Uterus (tissue), 4 donors: ENCODE measurements at places on chromosomes 1 and 21.

DNA sequence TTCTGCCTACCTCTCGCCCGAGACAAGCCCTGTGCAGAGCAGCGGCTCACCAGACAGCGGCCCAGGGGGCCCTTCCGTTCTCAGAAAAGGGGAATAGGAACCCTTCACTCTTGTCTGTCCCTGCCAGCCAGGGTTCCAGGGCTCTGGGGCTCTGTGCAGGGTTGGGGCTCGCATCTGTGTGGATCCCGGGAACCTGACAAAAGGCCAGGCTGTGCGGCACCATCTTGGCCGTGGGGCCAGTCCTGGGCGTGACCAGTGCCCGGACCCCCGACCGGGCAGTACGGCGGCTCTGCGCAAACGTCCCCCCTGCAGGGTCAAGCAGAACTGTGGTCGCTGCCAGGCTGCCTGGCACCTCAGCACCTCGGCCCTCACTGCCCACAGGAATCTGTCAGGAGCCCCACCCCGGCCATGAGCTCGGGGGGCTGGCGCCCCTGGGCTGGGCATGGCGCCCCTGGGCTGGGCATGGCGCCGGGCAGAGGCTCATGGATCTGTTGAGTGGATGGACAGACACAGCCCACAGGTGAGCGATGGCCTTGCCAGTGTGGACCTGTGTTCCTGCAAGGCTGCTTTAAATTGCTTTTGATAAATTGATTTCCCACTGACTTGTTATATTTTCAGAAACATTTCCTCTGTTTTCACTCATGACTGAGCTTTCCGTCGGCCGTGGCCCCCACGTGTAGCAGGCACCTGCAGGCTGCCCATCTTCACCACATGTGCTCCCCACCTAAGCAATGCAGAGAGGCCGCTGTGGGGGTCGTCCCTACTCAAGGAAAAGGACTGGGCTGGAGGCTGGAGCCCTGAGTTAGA is 59.0 kb downstream of the SLX9 start:
- peak; percentile 12 for DNase-seq

DNA sequence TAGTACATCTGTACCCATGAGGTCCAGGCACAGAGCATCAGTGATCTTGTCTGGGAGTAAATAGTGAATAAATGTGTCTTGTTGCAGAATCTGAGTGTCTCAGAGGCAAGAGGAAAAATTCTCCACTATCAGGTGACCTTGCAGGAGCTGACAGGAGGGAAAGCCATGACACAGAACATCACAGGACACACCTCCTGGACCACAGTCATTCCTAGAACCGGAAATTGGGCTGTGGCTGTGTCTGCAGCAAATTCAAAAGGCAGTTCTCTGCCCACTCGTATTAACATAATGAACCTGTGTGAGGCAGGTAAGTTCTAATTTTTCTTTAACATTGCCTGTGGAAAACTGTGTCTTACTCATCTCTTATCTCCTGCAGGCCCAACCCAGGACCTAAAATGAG is 43.1 kb downstream of the IL12RB2 start:
- no peak for DNase-seq

GRCh38 chr1:90729504-90730242 is 12.6 kb upstream of the BARHL2 start:
- no peak for DNase-seq

DNA sequence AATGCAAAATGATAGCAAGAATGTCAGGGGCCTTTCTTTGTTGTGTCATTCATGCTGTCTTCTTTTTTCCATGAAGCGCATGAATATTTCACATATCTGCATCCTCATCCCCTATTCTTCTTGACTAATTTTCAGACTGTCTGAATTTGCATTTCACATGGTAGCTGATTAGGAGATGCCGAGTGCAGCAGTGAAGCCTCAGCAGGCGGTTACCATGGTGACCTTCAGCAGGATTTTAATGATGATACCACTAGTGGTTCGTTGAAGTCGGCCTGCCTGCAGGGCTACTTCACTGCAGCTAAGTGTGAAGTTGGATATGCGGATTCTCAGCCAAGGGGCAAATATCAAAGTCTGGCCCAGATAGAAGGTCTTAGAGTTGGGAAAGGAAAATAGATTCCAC is 141.8 kb downstream of the NEK7 start:
- no peak for DNase-seq

DNA sequence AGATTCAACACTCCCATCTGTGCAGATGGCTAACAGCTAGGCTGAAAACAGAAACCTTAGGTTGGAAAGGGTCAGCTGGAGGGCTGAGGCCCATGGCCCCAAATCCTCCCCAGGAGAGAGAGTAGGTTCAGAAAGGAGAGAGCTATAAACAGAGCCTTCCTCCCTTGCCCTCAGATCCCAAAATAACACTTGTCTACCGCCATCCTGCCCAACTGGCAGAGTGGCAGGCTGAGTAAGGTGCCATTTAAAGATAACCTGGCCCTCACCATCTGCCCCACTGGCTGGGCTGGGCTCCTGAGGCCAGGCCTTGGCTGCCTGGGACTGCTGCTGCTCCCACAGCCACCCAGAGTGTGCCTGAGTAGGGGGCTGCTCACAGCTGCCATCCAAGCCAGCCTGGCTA is 4.3 kb upstream of the SHISA4 start:
- DNase-seq, result no peak

DNA sequence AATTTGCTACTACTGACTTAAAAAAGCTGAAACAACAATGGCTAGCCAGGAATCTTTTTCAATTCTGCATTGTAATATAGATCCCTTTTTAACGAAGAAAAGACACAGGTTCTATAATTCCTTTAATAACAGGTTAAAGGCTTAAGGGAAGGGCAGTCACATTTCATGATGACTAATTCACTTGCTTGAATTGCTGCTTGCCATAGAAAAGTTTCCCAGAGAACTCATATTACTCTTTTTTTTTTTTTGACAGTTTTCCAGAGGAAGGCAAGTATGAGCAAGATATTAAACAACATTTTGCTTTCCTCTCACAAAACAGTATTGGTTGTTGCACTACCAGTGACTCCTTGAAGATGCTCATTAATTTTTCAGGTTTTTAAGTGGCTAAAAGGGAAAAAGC is 60.9 kb downstream of the IL23R start:
- no peak for DNase-seq

- peak; percentile 83 for DNase-seq
Observed at GRCh38 chr1:113981962-113982931, 3.0 kb downstream of the OLFML3 start.

GRCh38 chr1:173383351-173383750 is 93.8 kb upstream of the PRDX6 start:
- no peak for DNase-seq

GRCh38 chr1:8427986-8428385 is 110.1 kb downstream of the SLC45A1 start:
- DNase-seq, result no peak

GRCh38 chr21:31798842-31799704 is 67.2 kb upstream of the SCAF4 start:
- no peak for DNase-seq
